ENCODE measurements at places on chromosomes 7 and 10. TPM values are rescaled to one million over a fixed set of nuclear protein-coding genes. Genes with fewer than 3 reads are reported as not detected.

DNA sequence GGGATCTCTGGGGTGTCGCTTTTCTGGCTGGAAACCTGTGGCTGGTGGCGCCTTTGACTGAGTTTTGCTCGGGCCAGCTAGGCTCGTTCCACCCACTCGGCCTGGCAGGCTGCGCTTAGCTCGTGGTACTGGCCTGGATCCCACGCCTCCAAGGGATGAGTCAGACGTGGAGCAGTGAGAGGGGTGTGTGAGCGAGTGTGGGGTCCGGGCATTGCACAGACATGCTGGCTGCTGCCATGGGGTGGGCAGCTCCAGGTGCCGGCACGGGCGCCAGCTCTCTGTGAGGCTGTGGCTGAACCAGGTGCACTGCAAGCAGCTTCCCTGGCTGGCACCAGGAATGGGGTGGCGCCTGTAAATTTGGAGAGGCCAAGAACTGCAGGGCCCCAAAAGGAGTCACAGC, 63.1 kb upstream of the CACNA2D1 start:
- DNase-seq, result no peak

The EVX1 gene
- polyA plus RNA-seq, result not detected

- no peak for DNase-seq
Measured at GRCh38 chr7:780081-780480, 52.2 kb upstream of the SUN1 start.

GRCh38 chr10:50600286-50600685, 23.5 kb downstream of the SGMS1 start:
- DNase-seq, result no peak

- DNase-seq, result no peak
Measured at GRCh38 chr7:106073701-106074100, 38.4 kb downstream of the SYPL1 start.

GRCh38 chr10:71314028-71314693, 4.9 kb upstream of the SLC29A3 start:
- DNase-seq, result no peak

GRCh38 chr10:96973809-96974747, 142.0 kb downstream of the LCOR start:
- DNase-seq, result no peak

The GRID2IP gene
- 0.01 TPM for polyA plus RNA-seq

The CYP3A7 gene
- polyA plus RNA-seq, result not detected

- DNase-seq, result no peak
Measured at GRCh38 chr7:138658889-138659288, 42.3 kb downstream of the SVOPL start.

- DNase-seq, result no peak
Measured at GRCh38 chr10:79254333-79255006, 92.8 kb upstream of the PPIF start.

GRCh38 chr10:26755443-26755903, 58.0 kb downstream of the PDSS1 start:
- peak; percentile 17 for DNase-seq

DNA sequence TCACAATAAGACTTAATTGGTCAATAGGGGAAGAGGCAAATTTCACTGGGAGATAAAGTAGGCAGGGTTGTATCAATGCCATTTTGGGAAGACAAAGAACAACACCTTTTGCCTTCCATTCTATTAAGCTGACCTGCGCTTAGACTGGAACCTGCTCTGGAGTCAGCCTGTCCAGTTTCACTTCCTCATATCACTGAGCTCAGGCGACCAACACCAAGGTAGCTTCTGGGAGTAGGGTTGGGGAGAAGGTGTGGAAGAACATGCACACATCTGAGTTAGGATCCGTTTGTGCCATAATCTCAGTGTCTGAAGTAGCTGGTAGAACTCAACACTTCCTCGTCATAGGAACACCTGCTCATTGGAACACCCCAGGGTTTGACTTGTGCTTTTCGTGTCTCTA, 527.4 kb upstream of the IGFBP3 start:
- DNase-seq, result no peak

GRCh38 chr10:103678178-103678526, 177.2 kb downstream of the SH3PXD2A start:
- DNase-seq, result no peak

- no peak for DNase-seq
Measured at GRCh38 chr10:13404791-13405190, 56.7 kb upstream of the SEPHS1 start.

DNA sequence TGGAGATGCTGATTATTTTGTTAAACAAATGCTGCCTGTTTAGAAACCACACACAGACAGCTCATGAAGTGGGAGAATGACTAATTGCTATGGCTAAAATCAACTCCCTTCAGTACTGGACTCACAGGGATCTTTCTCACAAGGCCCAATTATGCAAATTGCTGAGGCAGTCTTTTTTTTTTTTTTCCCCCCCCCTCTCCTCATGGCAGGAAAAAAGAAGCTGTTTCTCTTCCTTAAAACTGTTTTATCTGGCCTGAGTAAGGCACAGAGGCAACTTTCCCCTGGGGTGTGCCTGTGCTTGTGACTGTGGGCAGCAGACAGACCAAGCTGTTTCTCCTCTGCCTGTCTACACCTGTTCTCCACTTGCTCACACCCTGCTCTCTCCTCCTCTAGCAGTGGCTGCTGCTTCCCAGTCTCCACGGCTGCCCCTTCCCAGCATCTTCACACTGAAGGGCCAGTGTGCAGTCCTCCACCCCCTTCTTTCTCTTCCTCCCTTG, 65.4 kb upstream of the STEAP1B start:
- DNase-seq, result peak; percentile 81

The LIPF gene
- not detected for polyA plus RNA-seq

The PDE1C gene
- polyA plus RNA-seq, result 0.61 TPM

All from keratinocyte (primary cell).